ENCODE measurements at places on chromosomes 16 and 17.

DNA sequence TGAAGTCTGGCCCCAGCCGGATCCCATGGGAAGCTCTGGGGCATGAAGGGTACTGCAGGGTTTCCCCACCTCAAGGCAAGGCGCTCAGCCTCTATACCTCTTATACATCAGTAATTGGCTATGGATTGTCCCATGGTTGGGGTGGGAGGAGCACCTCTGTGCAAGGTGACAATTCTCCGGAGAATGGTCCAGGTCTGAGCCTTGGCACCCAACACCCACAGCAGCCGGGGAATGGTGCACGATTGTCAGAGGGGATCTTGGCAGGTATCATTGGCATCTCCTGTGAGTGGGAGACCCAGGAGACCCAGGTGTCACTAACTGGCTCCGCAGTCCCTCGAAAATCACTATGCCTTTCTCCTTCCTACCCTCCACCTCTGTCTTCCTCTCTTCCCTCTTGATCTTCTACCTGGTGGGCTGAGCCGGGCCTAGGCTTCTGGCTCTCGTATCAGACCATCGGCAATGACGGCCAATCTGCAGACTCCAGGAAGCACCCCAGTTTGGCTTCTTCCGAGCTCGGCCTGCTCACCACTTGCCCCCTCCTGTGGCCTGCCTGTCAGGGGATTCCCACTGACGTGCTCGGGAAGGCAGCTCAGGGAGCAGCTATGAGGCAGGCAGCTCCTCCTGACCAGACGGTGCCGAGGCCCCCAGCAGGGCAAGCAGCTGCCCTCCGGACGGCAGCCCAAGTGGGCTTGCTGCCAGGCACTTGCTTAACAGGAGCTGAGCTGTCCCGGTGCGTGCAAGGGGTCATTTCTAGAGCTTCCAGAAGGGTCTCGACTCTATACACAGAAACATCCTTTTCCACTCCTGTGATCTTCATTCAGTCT, 10.0 kb upstream of the CALB2 start:
- no peak for DNase-seq

DNA sequence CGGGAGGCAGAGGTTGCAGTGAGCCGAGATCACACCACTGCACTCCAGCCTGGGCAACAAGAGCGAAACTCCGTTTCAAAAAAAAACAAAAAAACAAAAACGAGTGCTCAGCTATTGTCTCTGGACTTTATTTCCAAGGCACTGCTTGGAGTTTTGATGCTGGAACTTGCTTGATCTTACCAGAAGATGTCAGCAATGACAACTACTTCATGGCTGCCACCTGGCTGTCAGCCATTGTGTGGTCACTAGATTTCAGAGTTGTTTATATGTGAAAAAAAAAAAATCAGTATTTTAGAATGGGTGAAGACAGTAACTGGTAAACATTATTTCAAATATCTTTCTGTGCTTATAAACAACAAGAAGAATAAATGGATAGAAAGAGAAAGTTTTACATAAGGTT, 26.3 kb upstream of the OR4D1 start:
- DNase-seq: no peak

DNA sequence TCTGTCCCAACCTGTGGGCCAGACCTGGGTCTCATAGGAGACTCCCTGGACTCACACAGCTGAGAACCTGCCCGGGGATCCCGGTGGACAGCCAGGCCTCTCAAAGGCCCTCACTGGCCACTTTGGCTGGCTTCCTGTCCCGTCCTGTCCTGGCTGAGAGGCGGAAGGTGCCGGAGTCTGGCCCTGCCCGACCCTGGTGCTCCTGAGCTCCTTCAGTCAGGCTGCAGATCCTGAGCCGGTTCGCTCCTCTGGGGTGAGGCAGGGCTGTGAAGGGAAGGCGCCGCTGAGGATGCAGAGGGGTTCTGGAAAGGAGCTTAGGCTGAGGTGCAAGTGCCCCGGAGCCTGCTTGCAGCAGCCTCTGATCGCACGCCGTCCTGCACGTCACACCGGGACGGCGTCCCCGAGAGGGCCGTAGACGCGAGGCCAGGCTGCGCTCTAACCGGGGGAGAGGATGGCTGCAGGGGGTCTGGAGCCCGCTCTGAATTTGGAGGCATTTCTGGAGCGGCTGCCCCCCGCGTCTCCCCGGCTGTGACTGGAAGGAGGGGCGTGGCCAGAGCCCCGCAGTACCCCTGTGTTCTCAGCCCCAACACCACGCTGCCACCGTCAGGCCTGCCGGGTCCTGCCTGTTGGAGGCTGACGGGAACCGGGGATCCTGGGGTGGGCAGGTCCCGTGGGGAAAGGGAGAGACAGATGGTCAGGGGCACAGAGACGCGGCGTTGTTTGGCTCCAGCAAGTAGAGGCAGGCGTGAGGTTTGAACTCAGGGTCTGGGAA, 4.1 kb downstream of the HGS start:
- peak; percentile 65 for DNase-seq

- no peak for DNase-seq
These were observed 447.8 kb downstream of the KIF2B start for GRCh38 chr17:54270499-54270898.

GRCh38 chr17:73555199-73555960, 88.9 kb downstream of the SDK2 start:
- peak; percentile 54 for DNase-seq

- DNase-seq: no peak
These were observed 45.9 kb upstream of the CLEC19A start for GRCh38 chr16:19239511-19240155.

DNA sequence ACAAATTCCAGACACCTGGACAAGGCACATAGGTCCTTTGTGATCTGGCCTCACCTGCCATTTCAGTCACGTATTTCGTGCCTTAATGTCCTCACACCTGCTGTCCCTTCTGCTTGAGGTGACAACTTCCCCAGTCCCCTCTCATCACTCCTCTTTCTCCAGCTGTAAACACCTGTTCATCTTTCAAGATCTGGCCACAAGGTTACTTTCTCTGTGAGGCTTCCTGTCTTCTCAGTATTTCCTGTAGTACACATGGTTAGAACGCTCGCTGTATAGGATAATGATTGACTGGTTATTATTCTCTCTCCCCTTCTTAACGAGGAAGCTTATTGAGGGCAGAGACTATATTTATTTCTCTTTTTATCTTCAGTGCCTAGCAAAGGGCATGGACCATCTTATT, 74.5 kb upstream of the PMFBP1 start:
- DNase-seq: no peak

- no peak for DNase-seq
These were observed 14.1 kb upstream of the G6PC1 start for GRCh38 chr17:42886283-42887176.

- DNase-seq: no peak
These were observed 81.6 kb downstream of the SEC14L1 start for GRCh38 chr17:77222356-77222755.

DNA sequence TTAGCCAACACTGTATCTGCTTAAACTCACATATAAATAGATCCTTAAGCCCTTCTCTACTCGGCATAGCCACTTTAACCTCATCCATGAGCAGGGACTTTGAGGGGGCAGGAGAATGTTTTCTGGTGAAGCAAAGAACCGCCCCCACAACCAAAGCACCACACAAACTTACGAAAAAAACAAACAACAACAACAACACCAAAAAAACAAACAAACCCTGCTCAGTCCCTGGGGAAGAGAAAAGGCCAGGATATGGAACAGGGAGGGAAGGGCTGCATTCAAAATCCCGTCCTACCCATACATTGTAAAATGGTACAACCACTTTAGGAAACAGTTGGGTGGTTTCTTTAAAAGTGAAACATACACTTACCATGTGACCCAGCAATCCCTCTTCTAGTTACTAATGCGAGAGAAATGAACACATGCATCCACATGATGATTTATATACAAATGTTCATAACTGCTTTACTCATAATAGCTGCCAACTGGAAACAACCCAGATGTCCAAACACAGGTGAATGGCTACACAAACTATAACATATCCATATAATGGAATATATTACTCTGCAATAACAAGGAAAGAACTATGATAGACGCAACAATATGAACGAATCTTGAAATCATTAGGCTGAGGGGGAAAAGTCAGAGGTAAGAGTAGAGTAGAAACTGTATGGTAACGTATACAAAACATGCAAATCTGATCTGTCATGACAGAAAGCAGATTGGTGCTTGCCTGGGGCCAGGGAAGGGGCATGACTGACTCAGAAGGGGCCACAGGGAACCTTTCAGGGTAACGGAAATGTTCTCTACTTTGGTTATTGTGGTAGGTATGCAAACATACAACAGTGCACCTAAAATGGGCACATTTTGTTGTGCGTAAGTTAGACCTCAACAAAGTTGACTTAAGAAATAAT, 37.7 kb upstream of the TOB1 start:
- no peak for DNase-seq

DNA sequence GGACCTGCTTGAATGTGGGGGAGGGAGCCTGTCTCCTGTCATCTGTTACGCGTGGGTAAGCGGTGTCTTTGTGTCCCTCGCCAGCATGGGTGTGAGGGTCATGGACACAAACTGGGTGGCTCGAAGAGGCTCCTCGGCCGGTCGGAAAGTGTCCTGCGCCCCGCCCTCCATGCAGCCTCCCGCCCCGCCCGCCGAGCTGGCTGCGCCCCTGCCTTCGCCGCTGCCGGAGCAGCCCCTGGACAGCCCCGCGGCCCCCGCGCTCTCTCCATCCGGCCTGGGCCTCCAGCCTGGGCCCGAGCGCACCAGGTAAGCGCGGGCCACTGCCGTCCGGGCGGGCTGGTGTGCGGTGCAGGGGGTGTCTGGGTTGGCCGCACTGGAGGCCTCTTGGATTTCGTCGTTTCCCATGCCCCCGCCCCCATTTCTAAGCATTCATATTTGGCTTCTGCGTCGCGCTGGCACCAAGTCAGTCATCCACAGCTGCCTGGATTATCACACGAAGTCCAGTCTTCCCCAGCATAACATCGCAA, 43.8 kb downstream of the ELAC2 start:
- DNase-seq: no peak

DNA sequence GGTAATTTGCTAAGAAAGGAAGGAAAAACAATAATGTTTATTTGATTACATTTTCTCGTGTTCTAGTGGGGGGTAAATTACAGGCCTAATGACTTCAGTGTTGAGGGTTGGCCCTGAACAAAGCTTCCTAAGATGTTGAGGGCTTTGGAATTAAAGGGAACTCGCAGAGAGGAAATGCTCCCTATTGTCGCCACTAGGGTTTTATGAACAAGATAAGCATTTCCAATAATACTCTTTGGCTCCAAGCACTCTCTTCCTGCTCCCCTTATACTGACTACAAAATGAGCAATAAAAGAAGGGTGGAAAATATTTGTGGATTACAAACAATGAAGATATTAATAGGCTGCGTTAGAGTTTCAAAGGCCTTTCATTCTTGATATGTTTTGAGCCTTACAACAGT, 363.6 kb downstream of the HS3ST3B1 start:
- no peak for DNase-seq

- DNase-seq: no peak
These were observed 3.3 kb downstream of the ASPHD1 start for GRCh38 chr16:29903590-29903989.

DNA sequence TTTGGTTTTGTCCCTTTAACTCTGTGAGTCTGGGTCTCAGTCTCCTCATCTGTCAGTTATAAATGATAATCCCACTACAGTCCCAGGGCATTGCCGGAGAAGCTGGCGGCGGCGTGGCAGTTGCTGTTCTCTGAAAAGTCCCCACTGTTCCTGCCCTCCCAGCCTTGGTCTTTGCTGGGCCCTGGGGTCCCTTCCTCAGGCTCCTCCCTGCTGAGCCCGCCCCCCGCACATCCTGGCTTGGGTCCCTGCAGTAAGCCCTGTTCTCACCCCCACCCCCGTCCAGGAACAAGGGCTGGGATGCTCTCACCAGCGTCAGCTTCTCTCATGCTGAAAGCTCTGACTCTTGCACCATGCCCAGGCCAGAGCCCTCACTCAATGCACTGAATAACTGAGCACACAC, 35.3 kb upstream of the PEMT start:
- DNase-seq: no peak

- peak; percentile 56 for DNase-seq
These were observed 3.4 kb upstream of the ZNF423 start for GRCh38 chr16:49859125-49859811.

DNA sequence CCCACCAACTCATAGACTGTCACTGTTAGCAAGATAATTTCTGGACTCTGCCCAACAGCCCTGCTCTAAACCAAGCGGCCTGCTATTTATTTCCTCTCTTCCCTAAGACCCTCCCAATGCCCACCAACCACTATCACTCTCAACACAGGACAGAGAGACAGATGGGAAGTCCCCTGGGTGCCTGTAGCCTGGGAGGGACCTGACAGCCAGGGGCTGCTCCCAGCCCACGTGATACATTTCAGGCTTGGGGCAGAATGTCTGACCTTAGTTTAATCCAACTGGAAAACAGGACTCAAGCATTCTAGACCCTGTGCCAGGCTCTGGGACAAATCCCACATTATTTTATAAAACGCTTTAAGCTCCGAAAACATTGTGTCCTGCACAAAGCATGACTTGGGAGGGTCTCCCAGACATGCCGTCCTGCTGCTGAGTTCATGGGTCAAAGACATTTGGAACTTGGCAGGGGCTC, 23.6 kb downstream of the XYLT1 start:
- no peak for DNase-seq

GRCh38 chr17:538181-538973, 176.3 kb downstream of the VPS53 start:
- DNase-seq: no peak

DNA sequence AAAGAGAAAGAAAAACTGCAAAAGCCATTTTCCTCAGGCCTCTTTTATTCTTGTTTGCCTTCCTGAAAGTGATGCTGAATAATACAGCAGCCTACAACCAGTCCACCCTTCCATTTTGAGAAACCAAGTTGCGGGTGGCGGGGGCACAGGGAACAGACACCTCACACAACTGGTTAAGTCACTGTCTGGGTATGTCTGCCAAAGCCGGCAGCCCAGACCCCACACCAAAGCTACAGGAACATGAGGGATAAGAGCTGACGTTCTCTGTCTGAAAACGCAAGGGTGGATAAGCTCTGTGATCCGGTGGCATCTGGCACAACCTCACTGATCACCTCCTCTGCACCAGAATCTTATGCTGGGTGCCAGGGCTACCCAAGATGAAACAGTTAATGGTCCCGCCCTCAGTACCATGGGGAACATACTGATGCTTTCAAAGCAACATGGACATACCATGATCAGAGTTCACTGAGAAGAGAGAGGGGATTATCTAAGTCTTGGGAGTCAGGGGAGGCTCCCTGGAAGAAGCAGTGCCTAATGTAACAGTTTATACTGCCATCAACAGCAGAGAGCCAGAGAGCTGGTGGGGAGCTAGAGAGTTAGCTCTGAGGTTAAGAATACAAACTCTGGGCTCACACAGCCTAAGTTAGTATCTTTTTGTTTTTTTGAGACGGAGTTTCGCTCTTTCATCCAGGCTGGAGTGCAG, 53.5 kb downstream of the ERCC4 start:
- DNase-seq: no peak

DNA sequence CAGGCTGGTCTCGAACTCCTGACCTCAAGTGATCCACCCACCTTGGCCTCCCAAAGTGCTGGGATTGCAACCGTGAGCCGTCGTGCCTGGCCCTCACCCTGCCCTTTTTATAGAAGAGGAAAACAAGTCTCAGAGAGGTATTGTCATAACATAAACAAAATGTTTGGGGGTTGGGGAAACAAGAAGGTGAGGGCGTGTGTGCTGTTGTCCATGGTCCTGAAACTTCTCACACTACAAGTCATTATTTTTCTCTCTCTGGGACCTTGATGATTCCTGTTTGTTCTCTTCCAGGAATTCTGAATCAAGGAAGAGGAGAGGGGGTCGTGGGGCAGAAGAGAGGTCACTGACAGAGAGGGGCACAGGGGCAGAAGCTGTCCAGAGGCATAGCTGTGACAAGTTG, 160.2 kb upstream of the LHX1 start:
- DNase-seq: no peak

GRCh38 chr17:42436391-42436790, 13.3 kb upstream of the CAVIN1 start:
- peak; percentile 27 for DNase-seq

GRCh38 chr16:9706217-9706836, 475.9 kb downstream of the GRIN2A start:
- DNase-seq: no peak

All from DMS 273 treated with DMSO at 0.1 percent for 48 hours (cell line).